ENCODE measurements at places on chromosomes 4 and X.

DNA sequence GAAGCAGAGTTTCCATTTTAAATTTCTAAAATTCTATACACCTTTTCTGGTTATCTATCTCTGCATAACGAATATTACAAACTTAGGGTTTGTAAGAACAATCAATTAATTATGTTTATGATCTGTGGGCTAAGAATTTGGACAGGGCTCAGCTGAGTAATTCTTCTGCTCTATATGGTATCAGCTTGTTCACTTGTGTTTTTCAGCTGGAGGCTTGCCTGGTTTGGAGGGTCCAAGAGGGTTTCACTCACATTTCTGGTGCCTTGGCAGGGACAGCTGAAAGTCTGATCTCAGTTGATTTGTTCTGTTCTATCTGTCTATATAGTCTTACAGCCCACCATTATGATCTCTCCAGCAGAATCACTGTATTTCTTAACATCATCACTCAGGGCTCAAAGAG is 57.8 kb upstream of the ADGRA3 start:
- no peak for DNase-seq

DNA sequence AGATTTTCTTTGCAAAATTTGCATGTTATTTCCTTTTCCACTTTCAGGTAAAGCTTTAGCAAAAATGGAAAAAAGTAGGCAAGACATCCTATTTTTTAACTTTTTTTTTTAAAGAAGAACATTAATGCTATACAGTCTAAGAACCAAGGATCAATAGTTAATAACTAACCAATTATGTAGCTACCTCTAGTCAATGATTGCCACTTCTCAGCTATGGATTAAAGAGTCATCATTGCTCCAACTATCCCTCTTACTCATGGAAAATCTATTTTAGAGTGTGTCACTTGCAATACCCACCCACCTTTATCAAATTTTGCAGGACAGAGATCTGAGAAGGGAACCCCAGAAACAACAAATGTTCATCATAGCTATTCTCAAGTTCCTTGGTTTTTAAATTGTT is 223.1 kb downstream of the ANK2 start:
- DNase-seq, result no peak

DNA sequence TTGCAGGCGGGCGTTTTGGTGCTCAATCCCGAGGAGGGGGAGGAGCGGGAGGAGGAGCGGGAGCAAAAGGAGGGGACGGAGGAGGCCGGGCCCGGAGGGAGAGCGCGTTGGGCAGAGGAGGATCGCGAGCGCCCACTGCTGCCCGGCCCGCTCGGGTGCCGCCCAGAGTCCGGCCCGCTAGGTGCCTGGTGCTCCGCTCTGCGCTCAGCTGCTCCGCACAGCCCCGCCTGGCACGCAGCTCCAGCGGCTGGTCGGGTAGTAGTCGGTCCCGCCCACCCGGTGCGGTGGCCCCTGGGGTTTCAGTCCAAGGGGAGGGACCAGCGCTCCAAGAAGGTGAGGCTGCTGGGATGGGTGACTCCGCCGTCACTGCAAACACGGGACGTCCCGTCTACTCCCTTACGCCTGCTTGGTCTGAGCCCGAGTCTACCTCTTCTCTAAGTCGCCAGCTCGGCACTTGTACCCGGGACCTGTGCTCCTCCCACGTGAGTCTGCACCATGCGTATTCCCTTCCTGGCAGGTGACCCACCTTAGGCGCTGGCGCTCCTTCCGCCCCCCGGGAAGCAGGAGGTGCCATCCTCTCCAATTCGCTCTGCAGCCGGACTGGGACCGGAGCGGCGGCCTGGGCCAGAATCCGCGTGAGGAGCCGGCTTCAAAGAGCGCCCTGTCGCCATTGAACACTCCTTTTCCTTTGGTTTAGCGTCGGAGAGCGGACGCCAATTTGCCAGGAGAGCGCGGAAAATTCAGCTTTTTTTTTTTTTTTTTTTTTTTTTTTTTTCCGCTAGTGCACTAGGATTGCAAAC is 405 bp upstream of the HS3ST1 start:
- DNase-seq, result peak; percentile 26

DNA sequence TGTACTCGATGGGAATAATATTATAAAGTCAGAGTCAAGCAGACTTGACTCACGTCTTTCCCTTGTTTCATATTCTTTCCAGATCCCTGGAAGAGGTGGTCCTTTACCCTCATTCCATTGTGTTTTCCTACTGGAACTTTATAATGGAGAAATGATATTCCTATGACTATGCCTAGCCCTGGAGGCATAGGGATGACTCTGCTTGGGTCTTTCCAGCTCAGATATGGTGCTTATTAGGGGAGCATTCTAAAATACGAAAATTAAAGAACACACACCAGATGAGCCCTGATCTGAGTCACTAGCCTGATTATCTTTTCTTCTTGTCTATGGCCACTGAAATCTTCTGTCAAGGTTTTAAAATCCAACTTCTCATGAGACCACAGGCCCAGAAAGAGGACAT is 231.4 kb downstream of the ANKRD50 start:
- no peak for DNase-seq

DNA sequence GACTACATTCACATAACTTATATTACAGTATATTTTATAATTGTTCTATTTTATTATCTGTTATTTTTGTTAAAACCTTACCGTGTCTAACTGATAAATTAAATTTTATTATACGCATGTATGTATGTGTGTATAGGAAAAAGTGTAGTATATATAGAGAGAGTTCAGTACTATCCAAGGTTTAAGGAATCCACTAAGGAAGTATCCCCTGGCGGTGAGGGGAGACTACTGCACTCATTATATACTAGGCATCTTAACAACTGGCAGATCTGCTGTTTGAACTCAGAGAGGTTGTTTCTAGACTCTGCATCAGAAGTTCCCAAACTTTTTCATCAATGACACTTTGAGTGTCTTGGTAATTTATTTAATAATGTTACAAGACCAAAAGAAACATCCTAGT is 70.9 kb downstream of the NDST4 start:
- no peak for DNase-seq

DNA sequence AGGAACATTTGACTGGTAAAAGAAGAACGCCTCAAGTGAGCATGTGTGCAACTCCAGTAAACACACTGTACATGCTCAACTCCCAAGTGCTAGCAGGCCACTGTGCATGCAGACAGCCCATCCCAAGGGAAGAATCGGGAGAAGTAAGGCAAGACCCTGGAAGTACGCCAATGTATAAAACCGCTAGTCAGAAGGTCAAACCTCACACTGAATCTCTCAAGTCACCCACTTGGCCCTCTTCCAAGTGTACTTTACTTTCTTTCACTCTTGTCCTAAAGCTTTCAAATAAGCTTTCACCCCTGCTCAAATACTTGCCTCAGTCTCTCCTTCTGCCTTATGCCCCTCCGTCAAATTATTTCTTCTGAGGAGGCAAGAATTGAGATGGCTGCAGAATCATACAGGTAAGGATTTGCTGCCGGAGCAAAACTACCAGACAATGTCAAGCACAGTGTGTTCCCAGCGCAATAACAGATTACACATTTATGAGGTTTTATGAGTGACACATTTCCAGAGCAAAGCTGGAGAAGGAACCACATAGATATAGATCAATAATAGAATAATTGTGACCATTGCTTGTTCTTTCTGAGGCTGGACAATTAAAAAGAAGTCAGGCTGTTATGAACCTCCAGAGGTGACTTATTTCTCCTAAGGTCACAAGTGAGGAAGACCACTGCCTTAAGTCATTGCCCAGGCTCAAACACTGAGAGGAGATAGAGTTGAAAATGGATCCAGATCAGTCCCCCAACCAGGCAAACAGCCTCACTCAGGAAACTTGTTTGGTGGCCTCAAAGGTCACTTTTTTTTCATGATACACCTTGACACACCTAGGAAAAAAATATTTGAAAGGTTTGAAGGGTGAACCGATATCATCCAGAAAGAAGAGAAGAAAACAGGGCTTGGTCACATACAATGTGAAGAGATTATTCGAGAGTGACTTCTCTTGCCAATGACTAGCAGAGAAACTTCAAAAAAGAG is 26.3 kb downstream of the CXCL1 start:
- DNase-seq, result no peak

GRCh38 chr4:848803-849477 is 23.0 kb upstream of the CPLX1 start:
- DNase-seq, result no peak

DNA sequence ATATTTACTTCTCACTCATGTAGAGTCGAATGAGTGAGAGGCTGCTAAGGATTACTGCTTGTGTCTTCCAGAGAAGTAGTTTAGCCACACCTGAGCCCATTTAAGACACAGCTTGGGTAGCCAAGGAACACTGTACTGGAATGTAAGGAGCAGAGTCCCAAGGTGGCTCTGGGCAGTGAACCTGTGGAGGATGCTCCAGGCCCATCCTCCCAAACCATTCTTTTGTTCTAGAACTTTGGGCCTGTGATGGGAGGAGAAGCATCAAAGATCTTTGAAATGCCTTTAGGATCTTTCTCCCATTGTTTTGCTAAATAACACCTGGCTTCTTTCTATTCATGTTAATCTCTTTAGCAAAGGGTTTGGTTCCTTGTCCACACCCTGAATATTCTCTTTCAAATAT is 162.2 kb downstream of the KLHL4 start:
- DNase-seq, result no peak

DNA sequence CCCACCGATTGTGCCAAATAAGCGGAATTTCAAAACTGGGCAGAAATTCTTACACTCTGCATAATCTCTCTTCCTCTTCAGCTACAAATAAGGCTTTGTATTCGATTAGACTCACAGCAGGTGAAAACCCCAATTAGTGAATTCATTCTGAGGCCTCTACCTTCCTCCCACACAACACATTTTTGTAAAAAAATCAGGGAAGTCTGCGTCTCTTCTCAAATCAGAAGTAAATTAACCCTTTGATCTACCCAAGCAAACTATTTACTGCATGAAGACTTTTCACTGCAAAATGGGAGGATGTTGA is 200.6 kb upstream of the FTHL17 start:
- no peak for DNase-seq

GRCh38 chrX:108167211-108167872 is 75.8 kb downstream of the ATG4A start:
- no peak for DNase-seq

DNA sequence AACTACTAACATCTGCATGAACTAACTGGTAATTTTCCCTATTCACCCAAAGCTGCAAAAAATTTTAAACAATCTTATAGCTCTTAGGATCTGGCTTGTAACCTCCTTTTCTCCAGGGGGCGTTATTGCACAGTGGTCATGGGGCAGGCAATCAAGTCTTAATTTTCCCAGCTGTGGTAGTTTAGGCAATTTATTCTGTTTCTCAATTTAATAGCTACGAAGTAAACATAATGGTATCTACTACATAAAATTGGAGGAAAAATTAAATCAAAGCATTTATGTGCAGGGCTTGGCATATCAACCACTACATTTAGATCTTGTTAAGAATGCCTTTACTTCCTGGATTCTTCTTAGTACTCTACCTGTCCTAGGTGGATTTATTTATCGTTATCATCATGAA is 137.4 kb upstream of the GUCY1A1 start:
- no peak for DNase-seq

GRCh38 chrX:72245461-72246089 is 6.7 kb upstream of the ERCC6L start:
- no peak for DNase-seq

- DNase-seq, result no peak
Measured at GRCh38 chr4:151942971-151943370, 182.2 kb upstream of the GATB start.

DNA sequence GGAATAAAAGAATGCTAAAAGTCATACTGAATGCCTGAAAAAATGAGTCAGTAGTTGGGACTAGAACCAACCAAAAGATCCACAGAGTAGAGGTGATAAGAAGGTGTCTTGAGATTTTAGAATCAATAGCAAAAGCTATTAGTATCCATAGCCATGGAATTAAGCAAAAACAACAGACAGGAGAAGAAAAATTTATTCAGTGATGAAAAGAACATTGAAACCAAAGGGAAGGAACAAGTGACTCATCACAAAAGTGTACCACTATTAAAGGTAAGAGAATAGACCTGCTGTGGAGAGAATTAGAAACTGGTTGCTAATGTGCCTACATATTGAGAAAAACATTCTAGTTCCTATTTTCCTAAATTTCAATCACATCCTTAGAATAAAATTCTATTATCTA is 182.0 kb upstream of the NEIL3 start:
- DNase-seq, result no peak

- no peak for DNase-seq
Measured at GRCh38 chrX:74179071-74179470, 124.9 kb upstream of the ZCCHC13 start.

GRCh38 chr4:88533937-88534750 is 10.6 kb upstream of the PYURF start:
- DNase-seq, result no peak

DNA sequence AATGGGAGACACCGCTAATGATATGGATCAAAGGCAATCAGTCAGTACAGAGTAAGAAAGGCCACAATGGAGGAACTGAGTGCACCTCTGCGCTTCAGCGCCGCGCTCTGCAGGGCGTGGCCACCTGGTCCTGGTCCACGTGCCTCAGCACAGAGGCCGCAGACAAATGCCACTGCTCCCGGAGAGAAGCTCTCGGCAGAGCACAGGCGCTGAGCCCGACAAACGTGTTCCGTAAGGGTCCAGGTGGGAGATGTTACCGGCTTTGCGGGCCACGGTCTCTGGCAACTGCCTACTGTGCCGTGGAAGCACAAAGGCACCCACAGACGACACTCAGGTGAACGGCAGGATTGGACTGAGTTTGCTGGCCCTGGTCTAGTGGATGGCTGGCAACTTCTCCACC is 68.9 kb downstream of the ACOX3 start:
- no peak for DNase-seq

DNA sequence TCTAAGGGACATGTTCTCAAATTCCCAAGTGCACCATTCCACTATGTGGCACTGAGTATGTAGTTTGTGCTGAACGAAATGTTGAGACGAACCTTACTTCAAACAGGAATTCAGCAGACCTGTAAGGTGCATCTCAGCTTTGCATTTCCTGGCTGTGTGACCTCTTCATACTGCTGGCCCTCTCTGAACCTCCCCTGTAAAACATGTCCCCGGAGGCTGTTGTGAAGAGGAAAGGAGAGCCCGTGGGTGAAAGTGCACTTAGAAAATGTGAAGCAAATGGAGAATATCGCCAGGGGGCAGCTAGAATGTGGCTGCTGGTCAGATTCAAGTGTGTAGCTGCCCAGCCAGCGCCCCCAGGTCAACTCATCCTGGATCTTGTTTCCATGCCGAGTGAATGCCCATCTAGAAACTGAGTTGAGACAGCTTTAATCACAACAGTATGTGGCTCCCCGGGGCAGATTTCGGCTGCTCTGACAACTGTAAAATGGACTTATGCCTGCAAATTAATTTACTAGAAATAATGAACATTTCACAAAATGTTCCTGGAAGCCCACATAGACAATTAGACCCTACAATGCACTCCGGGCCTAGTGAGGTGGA is 263.3 kb downstream of the EVC2 start:
- no peak for DNase-seq

DNA sequence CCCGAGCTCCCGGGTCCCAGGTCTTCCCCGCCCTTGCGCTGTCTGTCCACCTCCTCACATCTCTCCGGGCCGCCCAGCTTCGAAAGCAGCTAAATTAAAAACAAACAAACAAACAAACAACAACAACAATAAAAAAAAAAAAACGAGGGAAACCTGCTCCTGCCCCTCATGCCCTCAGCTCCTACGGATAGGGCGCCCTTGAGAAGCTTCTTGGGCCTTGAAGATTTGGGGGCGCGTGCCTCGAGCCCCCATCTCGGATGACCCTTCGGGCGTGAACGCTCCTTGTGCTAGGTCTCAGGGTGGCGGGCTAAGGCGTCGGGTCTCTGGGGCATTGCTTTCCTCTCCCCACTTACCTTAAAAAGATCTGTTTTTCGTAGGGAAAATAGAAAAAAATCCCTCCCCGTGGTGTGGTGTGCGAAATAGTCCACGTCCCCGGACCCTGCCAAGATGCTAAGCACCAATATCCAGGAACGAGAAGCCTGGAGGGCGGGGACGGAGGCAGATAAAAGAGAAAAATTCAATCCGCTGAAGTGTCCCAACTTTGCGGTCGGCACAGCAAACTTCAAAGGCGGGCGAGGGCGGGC is 603 bp downstream of the NDNF start:
- DNase-seq, result no peak

Data from stimulated activated CD8-positive, alpha-beta memory T cell treated with anti-CD3 and anti-CD28 coated beads, Interleukin-2, amount 100 ng/mL, for 48 hours (primary cell).